ENCODE measurements at places on chromosomes 2 and 18. TPM values are rescaled to one million over a fixed set of nuclear protein-coding genes. Genes with fewer than 3 reads are reported as not detected.

Gene PROM2
- total RNA-seq = 0.91 TPM

- DNase-seq = no peak
Observed at GRCh38 chr2:3628800-3629199, 29.2 kb upstream of the ALLC start.

GRCh38 chr2:165793779-165794535, at the start of gene GALNT3:
Gene GALNT3 (minus strand): TSS chr2:165794247. CDS start chr2:165770700, 23,547 bp downstream.
- DNase-seq = no peak

GRCh38 chr18:48799724-48800315, 150.9 kb downstream of the SMAD7 start:
- DNase-seq = peak; percentile 11

GRCh38 chr2:174005801-174006419, 40.7 kb upstream of the SP3 start:
- DNase-seq = no peak

- no peak for DNase-seq
Observed at GRCh38 chr2:43010438-43011157, 215.8 kb downstream of the ZFP36L2 start.

DNA sequence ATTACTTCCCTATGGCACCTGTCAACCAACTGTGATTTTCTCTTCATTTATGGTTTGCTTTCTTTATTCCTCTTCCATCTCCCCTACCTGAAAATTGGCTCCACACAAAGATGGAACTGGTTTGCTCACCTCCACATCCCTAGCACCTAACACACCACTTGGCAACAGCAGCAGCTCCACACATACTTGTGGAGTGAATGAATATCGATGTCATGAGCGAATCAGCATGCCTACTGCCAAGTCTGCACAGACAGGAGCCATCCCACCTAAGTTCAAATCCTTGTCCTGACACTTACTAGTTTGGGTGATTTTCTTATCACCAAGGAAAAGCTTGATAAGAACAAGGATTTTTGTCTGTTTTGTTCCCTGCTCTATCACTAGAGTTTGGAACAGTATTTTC, 191.4 kb upstream of the TMEM200C start:
- DNase-seq = no peak

GRCh38 chr18:70429847-70430500, 141.1 kb downstream of the SOCS6 start:
- DNase-seq = no peak

GRCh38 chr2:55014962-55015939, 35.0 kb downstream of the RTN4 start:
- peak; percentile 38 for DNase-seq

Gene POTEF
- not detected for total RNA-seq

DNA sequence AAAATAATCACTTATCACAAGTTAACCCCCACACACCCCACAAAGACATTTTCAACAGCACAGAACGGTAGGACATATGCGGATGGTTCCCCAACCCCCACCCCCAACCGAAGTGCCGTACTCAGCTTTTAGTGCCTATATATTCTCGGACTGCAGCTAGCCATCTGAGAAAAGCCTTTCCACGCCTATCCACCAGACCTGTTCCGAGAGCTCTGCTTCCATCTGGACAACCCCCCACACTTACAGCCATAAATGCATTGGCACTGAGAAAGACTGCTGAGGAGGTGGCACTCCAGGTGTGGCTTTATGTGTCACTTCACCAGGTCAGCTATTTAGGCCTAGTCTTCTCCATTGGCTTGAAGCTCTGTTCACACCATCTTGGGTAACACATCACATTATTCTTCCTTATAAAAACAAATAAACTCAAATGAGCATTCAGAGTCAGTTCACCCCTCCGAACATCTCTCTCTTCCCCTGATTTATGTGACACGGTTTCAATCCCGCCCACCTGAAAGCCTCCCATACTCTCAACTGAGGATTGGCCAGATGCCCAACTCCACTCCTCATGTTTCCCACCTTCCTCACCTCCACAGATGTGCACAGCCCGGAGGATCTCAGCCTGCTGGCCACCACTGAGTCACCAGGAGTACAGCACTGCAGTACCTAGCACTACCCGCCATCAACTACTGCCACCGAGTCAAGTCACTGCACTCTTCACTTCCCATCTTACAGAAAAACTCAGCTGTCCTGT, 127.4 kb downstream of the CACNB4 start:
- DNase-seq = no peak

DNA sequence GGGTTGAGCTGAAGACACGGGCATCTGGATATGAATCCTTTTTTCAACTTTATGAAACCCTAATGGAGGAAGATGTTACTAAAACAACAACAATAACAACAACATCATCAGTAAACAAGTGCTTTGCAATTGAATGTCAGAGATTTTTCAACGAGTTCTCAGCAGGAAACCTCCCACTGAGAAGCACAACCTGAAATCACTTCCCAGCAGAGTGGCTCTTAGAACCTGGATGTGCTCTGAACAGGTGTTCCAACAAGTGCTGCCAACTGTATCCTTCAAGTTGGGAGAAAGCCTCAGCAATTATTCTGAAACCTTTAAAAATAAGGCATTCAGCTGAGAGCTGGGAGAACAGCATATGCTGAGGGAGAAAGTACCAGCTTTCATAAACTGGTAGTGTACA, 1622.7 kb upstream of the CELF4 start:
- no peak for DNase-seq

Gene SESTD1
- 5.3 TPM for total RNA-seq

DNA sequence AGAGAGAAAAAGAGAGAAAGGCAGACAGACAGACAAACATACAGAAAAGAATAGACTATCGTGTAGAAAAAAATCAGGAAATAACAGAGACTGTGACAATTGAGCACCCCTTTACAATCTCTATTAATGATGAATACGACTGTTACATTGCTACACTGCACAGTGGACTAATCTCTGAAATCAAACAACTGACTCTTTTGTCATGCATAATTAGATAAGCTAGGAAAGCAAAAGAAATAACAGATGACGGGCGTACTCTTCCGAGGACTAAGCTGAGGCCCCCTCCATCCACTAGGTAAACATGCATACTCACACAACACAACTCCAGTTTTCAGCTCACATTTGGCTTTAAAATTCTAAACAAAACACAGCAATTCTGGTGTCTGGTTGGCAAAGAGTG, 267.0 kb downstream of the NOL4 start:
- no peak for DNase-seq

DNA sequence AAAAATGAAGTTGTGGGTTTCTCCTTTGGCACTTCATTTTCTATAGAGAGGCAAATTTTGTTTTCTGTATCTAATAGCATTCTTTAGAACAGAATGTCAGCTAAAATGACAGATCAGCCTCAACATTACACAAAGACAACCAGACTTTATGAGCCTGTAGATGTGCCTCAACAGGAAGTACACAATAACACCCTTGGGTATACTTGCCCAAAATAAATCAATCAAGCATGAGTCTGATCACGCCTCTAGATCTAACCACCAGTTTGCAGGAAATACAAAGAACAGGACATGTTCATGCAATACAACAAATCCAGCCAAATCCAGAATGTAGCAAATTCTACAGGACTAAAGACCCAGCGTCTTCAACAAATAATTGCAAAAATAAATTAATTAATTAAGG, 11.2 kb upstream of the DAPL1 start:
- no peak for DNase-seq

GRCh38 chr2:237600205-237600846, 9.8 kb upstream of the RAB17 start:
- no peak for DNase-seq

Gene ACTG2
- not detected for total RNA-seq

Gene GALR1
- total RNA-seq = not detected

- DNase-seq = no peak
Observed at GRCh38 chr2:231277962-231278361, 79.5 kb downstream of the ARMC9 start.

- DNase-seq = no peak
Observed at GRCh38 chr2:165601928-165602521, 132.5 kb downstream of the CSRNP3 start.

Gene ORC2
- 66.8 TPM for total RNA-seq

- DNase-seq = no peak
Observed at GRCh38 chr2:171307560-171307959, 126.2 kb downstream of the METTL8 start.

DNA sequence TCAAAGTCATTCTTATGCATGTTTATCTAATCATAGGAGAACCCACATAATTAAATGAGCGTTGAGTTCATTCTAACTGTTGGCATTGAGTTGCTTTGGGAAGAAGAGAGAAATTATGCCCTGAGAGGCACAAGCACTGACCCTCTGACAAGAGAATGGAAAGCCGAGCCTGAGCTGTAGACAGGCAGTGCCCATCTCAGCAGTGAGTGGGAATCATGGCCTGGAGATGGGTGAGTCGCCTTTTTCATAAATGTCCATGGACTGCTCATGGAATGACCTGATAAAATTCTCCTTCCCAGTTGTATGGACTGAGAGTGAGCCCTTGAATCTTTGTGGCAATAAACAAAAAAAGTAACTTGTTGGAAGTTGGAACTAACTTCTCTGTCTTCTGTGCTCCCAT, 21.4 kb upstream of the MYO3B start:
- no peak for DNase-seq

DNA sequence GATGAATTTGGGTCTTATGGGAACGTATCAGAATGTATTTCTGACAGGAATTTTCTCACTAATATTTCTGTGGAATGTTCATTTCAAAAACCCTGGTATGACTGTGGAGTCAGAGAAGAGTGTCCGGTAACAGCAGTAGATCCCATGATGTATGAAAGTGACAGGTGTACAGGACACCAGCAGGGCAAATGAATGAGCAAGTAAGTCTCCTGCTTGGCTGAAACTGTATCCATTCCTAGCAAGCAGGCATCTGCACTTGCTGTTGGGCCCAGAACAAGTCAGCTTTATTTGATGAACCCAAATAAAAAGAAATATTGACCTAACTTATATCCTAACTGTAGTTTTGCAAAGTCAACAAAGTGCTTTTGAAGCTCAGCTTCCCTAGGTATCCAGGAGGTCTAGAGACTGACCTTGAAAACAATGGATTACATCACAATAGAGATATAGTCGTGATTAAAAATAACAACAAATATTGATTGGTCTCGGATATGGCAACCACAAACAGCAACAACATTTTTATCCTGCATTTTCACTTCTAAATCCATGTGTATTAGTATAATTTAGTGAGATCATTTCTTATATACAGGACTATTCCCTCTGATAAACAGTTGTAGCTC, 37.6 kb downstream of the NXPH2 start:
- no peak for DNase-seq

GRCh38 chr2:112949456-112949855, 28.4 kb upstream of the IL36G start:
- no peak for DNase-seq

Gene RMDN2
- total RNA-seq = 7.1 TPM

Gene ALPG
- total RNA-seq = not detected

Gene NGEF
- total RNA-seq = not detected
